ENCODE measurements at places on chromosomes 7 and 10.

- no peak for DNase-seq
Observed at GRCh38 chr7:140901941-140902302, 22.8 kb downstream of the BRAF start.

- DNase-seq, result no peak
Observed at GRCh38 chr7:35993676-35994606, 159.1 kb upstream of the EEPD1 start.

- no peak for DNase-seq
Observed at GRCh38 chr10:34157501-34157900, 657.6 kb downstream of the PARD3 start.

DNA sequence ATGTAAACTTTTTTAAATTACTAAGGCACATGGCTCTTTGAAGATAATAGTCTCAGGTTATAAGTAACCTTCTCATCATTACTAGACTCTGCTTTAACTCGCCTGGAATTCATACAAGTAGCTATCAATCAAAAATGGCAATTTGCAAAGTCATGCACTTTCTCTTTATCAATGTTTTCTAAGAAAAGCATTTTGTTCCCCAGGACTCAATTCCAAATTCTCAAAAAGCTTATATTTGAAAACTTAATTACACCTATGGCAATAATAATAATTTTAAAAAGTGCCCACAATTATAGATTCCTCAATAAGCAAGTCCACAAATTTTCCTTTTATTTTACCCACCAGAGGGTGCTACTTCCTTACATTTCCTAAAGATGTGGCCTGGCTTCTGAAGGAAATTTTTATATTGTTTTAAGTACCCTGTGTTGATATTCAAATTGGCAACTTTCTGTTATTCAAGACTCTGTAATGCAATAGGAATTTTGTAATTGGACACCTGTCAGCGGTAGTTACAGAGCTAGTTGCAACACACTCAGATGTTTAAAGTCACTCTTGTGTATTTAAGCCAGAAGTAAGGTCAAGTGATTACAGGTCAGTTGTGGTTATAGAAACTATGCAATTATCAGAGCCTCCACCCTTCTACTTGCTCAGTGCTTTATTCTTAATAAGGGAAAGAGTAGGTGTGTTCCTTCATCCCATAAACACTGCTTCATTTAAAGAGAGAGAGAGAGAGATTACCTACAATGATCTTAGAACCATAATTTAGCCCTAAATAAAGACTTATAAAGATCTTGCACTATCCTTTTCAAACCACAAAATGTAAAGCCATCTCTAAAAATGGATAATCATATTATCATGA, 47.1 kb upstream of the HYAL4 start:
- no peak for DNase-seq

DNA sequence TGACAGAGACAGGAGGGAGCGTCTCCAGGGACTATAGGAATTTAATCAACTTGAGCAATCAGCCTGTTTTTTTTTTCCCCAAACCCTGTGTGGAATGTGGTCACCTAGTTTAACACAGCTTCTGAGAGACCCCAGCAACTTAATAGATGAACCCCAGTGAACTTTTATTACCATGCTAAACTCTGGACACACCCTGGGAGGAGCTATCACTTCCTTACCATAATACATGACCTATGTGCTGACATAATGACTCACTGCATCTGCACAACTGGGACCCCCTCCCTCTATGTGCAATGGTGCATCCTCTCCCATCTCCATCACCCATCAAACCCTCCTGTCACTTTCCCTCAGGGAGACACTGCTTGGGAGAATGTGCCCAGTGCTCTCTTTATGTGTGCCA, 83.7 kb downstream of the EPC1 start:
- no peak for DNase-seq

GRCh38 chr7:93955304-93955703, 33.8 kb downstream of the GNG11 start:
- DNase-seq, result no peak

All from cortex of kidney (tissue), 1 donor.